ENCODE measurements at places on chromosomes 12 and 14.

DNA sequence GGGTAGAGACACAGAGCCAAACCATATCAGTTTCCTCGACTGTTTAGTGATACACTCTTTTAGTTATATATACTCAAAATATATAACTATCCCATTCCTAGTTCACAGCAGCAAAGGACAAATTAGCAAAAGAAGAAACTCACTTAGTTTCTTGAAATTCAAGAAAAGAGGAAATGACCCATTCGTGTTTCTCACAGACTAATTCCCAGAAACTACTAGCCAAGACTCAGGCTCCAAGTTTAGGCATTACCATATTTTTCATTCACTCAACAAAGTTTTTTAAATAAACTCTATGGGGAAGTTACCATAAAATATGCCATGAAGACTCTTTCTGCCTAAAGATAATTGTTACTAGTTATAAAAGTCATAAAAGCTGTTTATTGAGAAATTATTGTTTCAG is 152.3 kb upstream of the DAAM1 start:
- no peak for DNase-seq

GRCh38 chr14:63996625-63997220 is 143.9 kb downstream of the SYNE2 start:
- no peak for DNase-seq

DNA sequence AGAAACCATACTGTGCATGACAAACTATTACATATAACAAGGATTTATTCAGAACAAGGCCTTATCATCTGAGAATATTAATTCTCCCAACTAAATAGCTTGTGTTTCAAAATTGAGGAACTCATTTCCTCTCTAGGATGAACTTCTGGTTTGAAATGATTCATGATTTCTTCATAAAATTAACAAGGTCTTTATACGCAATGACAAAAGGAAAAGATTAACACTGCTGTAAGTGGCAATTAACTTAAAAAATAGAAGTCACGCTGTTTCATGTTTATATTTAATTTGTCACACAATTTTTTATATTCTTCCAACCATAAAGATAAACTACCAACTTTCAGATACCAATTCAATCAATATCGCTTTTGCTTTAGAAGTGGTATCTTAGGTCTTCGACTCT is 80.8 kb downstream of the GRIP1 start:
- no peak for DNase-seq

DNA sequence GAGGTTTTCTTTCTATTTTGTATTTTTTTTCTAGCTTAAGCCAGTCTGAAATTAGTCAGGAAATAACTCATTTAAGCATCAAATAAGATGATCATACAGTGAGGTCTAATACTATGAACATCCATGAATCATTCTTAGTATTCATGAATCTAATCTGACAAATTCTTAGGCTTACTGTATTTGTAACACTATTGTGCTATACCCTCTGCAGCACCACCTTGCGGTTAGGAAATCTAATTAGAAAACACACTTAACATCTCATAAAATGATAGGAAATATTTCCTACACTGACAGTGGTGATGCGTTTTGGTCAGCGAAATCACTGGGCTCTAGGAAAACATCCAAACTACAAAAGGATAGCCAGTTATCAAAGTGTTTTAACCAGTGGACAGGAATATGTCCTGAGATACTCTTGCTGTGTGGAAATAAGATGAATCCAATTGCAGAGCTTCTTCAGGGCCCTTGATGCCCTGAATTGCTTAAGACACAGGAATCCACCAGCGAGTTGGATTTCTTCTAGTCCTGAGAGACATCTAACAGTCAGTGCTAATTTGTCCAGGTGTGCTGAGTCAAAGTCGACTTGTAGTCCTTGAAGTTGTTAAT is 109.3 kb upstream of the MYF6 start:
- DNase-seq, result peak; percentile 10

DNA sequence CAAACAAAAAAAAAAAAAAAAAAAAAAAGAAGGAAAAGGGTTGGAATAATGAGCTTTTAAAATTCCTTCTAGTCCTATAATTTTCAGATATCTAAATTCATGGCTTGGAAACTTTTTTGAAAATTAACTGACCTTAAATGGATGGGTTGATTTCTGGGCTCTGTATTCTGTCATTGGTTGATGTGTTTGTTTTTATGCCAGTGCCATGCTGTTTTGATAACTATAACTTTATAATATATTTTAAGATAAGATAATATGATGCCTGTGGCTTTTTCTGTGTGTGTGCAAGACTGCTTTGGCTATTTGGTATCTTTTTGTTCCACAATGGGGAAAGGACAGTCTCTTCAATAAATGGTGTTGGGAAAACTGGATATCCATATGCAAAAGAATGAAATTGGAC is 7.3 kb downstream of the OR10G3 start:
- DNase-seq, result no peak

- peak; percentile 78 for DNase-seq
Observed at GRCh38 chr14:65101631-65102440, 481 bp downstream of the MAX start.

GRCh38 chr14:44720707-44721106 is 213.6 kb upstream of the FSCB start:
- DNase-seq, result no peak

GRCh38 chr14:28603606-28604005 is 163.0 kb upstream of the FOXG1 start:
- no peak for DNase-seq

- no peak for DNase-seq
Observed at GRCh38 chr14:30471980-30472379, 87.0 kb upstream of the G2E3 start.

DNA sequence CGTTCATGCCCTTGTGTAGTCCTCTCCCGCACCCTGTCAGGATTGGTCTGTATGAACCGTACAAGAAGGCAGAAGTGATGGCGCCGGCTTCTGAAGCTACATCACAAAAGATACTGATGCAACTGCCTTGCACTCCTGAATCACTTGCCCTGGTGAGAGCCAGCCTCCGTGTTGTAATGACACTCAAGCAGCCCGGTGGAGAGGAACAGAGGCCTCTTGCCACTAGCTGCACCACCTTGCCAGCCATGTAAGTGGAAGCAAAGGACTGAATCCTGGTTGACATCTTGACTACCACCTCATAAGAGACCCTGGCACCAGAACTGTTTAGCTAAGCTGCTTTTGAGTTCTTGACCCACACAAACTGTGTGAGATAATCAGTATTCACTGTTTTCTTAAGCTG is 266.0 kb downstream of the ERC1 start:
- DNase-seq, result no peak

DNA sequence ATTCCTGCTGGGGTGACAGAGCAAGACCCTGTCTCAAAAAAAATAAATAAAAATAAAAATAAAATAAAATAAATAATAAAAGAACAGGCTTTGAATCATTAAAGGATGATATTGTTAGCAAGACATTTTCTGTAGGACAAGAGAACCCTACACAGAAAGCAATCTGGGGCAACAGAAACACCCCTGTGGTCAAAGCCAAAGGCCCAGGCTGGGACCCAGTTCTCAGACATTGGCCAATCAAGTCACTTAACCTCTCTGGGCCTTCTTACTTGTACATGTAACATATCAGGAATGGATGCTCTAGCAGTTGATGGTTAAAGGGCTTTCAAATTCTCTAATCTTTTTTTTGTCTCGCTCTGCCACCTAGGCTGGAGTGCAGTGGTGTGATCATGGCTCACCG is 35.5 kb upstream of the TESC start:
- no peak for DNase-seq

DNA sequence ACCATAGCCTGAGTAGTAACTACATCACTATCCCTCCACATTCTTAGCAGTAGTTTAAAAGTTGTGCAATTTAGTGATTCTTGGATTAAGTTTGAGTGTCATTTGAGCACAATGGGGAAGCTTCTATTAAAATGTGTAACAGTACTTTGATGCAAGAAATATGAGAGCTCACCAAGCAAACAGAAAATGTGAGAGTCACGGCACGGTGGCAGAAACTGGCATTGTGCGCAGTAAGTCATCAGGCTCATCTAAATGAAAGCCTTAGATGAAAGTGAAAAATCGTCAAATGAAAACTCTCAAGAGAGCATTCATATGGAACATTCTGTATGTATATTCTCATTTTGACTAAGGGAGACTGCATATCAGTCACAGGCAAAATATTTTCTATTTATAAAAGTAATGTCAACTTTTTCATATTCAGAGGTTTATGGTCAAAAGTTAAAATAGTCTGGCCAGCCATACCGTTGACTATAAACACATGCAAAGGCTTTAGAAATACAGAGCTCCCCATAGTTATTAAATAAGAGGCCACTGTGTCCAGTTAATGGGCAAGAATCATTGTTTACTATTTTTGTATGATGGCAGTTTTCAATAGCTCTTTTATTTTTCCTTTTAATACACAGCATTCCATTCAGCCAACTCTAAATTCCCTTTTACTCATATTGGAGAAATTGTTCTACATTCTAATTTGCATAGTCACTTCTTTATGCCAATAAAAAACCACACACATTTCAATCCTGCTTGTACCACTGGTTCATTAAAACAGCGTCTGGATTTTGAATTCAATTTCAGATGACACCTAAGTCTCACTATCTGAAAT is 167.9 kb downstream of the PRKD1 start:
- no peak for DNase-seq

GRCh38 chr12:121472150-121472905 is 72.4 kb downstream of the RNF34 start:
- DNase-seq, result no peak

GRCh38 chr12:7188562-7189397 is 706 bp upstream of the PEX5 start:
- DNase-seq, result peak; percentile 29

- DNase-seq, result no peak
Observed at GRCh38 chr14:65906344-65906743, 493.8 kb downstream of the FUT8 start.

GRCh38 chr12:52209321-52209720 is 17.5 kb upstream of the KRT80 start:
- DNase-seq, result no peak

Data from hematopoietic multipotent progenitor cell (in vitro differentiated cells).